ENCODE measurements at places on chromosomes 3 and 15.

DNA sequence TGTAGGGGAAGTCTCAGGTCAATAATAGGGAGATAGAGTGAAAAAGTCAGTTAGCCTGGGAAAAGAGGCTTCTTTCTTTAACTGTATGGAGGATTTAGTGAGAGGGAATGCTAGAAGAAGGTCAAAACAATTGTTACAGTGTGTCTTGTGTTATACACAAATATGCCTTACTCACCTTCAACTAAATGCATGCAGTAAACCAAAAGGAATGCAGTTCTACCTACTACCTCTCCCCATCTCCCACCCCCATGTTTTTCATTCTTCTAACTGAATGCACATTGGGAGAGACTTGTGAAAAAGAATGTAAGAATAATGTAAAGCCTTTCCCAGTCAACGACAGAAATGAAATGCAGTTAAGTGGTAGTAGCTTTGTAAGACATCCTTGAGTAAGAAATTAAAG is 33.8 kb downstream of the CCDC66 start:
- no peak for DNase-seq

- DNase-seq: no peak
Observed at GRCh38 chr3:138119423-138119766, 4.0 kb upstream of the DZIP1L start.

DNA sequence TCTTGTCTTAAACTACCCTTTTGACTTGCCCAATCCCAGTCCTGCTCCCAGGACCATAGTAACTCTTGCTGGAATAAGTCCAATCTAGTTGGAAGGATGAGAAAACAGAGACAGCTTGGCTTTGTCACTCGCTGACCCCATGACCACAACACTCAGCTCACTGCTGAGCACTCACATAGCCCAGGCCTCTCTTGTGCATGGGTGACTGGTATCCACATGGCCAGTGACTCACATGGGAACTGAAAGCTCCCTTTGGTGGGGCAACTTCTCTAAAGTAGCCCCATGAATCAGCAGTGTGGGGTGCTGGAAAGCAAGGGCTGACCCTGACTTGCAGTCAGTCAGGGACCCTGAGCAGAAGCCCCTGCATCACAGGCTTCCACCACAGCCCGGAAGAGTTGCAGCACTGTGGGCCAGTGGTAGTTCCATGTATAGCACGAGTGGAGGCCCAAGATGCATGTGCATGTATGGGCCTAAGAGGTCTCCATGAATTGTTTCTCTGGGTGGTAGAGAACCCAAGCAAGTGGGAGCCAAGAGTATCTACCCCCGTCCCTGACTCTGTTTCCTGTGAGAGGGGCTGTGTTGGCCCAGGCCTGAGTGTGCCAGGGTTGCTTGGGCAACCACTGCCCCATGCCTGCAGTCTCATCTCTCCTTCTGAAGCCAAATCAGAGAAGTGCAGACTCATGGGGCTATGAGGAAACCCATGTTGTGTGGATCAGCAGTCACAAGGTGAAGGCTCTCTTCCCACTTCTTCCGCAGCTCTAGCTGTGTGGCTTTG is 62.1 kb upstream of the XCR1 start:
- no peak for DNase-seq

- DNase-seq: no peak
Observed at GRCh38 chr3:101143012-101143411, 149.8 kb upstream of the ABI3BP start.

DNA sequence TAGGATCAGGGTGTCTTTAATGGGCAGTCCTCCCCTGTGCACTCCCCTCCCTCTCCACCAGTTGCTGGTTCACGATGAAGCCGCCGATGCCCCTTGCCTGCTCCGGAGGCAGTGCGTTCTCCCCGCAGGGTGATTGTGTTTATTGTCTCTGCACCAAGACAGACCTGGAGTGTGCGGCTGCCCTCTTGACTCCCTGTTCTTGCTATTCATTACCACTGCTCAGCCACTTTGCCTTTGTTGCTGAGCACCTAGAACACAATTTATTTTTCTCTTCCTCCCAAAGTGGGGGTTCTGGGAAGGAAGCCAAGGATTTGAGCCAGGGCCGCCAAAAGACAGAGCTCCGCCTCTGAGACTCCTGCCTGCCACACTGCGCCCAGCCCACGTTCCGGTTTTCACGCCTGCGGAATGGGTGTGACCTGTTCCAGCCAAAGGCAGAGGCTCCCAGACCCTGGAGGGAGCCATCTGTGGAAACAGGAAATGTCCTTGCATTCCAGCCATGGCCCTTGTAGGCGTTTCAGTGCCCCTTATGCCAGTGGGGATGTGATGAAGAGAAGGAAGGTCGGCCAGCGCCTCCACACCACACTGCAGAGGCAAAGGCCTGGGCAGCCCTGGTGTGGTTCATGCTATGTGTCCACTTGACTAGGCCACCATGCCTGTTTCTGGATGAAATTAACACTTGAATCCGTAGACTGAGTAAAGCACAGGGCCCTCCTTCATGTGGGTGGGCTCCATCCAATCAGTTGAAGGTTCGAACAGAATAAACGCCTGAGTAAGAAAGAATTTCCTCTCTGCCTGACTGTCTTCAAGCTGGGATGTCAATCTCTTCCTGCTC is 85.8 kb downstream of the HMG20A start:
- no peak for DNase-seq

DNA sequence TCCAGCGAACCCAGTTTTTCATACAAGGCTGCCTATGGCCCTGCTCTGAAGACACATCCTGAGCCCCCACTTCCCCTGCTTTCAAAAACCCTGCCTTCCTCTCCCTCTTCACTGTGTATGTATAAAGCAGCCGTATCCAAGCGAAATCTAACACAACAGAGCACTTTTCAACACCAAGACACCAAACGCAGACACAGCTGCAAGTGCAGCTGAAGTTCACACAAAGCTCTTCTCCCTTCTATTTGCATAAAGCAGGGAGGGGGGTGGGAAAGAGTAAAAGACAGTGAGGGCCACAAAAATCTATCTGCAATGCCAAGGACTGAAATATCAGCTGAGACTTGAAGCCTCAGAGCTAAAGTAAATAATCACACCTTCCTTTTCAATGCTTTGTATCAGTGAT is 35.1 kb upstream of the CSPG5 start:
- no peak for DNase-seq

DNA sequence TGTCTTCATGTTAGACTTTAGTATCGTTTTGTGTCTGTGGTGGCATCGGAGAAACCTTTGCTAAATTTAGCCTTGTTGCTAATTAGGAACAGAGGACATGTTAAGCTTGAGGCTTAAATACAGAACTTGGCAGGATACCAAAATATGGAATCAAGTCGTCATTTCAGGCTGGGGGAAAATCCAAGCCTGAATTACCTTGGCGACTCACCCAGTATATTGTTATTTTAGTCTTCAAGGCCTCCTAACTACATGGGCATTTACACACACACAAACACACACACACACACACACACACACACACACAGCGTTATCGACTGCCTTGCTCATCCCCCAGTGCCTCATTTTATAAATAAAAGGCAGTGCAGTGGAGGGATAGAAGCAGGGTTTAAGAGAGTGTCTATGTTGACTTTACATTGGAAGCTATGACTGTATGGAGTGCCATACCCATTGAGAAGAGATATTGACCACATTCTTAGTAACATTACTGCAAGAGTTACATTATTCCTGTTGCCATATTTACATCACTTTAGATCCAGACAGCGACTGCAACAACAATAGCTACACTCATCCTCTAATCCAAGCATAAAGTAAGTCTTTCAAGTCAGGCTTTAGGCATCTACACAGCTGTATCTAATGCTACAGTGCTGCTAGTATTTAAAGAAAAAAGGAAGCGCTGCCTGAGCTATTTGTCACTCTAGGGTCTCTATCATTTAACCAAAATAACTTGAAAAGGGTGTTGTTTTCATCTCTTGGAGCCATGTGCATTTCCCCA is 210.8 kb upstream of the SEMA6D start:
- DNase-seq: no peak

DNA sequence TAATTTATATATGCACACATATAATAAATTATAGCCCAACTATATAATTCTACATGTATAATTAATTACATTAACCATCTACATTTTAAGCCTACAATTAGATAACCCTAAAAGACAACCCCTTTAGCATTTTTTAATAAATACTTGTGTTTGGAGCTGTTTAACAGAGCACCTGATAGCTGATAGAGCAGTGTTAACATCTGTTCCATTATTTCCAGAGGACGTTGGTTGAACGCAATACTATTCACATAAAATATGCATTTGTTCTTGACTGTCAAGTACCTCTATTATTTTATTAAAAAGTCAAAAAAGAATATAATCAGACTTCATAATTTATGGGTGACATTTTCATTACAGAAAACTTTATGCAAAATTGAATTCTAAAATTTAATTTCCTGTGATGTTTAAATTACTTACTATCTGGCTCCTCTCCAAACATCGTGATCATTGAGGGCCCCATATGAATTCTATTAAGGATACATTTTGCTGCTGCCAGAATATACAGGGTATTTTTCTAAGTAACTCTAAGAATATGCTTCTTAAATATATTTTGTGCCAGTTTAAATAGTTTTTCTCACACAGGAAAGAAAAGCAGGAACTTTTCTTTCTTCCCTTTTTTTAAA is 234.3 kb downstream of the SHOX2 start:
- no peak for DNase-seq

GRCh38 chr15:42759093-42759492 is 22.2 kb upstream of the CDAN1 start:
- no peak for DNase-seq

- no peak for DNase-seq
Observed at GRCh38 chr3:170961616-170962400, 53.4 kb upstream of the EIF5A2 start.

- no peak for DNase-seq
Observed at GRCh38 chr15:62264196-62264595, 99.1 kb upstream of the C2CD4B start.

DNA sequence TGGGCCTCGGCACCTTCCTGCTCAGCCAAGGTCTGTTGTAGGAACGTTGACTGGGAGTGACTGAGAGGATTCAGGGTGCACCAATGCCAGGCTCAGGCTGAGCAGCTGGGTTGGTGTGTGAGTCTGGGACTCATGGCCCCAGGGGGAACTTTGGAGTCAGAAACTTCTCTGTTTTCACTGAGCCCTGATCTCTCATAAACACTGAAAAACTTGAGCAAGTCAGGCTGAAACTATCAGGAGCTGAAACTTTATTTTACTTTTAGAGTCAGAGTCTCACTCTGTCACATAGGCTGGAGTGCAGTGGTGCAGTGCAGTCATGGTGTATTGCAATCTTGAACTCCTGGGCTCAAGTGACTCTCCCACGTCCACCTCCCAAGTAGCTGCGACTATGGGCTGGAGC is 3.0 kb downstream of the TRAK1 start:
- DNase-seq: no peak

DNA sequence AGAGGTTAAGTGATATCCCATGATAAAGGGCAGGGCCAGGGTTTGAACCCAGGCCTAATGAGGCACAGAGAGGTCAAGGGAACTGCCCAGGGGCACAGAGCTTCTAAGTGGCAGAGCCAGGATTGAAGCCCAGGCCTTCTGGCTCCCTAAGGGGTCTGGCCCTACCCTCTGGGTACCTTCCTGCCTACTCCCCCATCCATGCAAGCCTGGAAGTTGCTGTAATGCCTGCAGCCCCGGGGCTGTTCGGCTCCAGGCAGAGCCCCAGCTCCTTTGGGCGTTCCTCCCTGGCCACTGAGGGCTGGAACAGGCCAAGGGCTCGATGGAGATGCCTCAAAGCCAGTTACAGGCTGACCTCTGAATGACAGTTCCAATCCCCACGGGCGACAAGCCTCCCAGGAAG is 4.5 kb downstream of the GRIP2 start:
- DNase-seq: no peak

GRCh38 chr15:42344763-42345162 is 14.5 kb upstream of the CAPN3 start:
- DNase-seq: no peak

DNA sequence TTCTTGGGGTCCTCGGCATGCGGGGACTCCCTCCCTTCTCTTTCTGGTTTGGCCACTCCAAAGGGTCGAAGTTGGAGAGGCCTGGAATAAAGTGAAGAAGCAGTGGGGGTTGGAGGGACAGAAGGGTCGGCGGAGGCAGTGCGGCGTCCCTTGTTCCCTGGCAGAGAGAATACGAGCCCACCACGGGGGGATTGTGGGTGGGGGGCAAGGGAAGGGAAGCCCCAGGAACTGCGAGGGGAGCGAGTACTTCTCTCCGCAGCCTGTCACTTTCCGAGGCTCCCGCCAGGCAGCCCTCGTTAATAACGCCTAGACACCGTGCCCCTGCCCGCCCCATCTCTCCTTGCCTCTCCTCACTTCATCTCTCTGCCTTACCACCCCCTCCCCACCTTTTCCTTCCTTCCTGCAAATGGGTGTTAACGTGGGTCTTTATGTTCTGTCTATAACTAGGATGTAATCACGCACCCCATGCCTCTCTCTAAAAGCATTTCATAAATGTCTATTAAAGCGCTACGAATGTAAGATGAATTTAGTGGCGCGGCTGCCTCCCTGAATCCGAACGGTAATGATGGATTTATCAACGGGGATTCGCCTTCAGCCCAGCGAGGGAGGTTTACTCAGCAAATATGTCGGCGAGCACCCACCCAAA is 13.7 kb downstream of the NR2F2 start:
- DNase-seq: no peak

- no peak for DNase-seq
Observed at GRCh38 chr15:61367953-61368352, 138.9 kb upstream of the RORA start.

- no peak for DNase-seq
Observed at GRCh38 chr15:89396723-89397652, 62.4 kb upstream of the POLG start.

GRCh38 chr3:55244247-55244646 is 242.9 kb downstream of the WNT5A start:
- no peak for DNase-seq

GRCh38 chr15:66880380-66881155 is 178.5 kb downstream of the SMAD6 start:
- no peak for DNase-seq

GRCh38 chr3:107238787-107239186 is 138.5 kb upstream of the CCDC54 start:
- no peak for DNase-seq

- peak; percentile 22 for DNase-seq
Observed at GRCh38 chr3:111715911-111716523, 120.9 kb upstream of the ZBED2 start.

DNA sequence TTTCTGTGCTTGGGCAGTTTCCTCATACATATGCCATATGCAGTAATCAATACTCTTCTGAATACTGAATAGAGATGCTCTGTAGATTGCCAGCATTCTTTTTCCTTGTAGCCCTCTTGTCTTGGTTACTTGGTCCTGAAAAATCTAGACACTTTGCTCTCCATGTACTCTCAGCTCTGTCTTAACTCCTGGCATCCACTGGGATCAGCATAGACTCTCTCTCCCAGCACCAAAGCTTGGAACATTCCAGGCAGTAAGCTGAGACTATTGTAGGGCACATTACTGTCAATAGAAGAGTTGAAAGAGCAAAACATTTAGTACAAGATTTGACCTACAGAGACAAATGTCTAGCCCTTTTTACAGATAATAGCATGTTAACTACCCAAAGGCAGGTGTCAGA is 1100.3 kb downstream of the TBL1XR1 start:
- DNase-seq: no peak
